Activated naive CD4-positive, alpha-beta T cell (primary cell): ENCODE measurements at places on chromosomes 5 and 9.

DNA sequence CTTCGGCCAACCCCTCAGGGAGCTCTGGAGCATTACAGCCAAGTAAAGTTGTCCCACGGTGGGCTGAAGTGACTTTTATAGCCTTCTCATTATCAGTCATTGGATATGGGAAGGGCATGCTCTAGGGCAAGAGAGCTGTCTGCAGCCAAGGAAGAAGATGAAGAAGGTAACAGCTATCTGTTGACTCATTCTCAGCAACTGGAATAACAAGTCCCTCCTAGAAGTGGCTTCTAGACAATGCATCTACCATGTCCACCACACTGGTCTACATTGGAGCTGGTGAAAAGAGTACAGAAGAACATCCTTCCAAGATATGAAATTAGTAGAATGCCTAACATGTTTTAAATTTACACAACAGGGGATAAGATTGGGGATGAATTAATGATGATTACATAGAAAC is 524.2 kb downstream of the ACTL7B start:
- DNase-seq: no peak

DNA sequence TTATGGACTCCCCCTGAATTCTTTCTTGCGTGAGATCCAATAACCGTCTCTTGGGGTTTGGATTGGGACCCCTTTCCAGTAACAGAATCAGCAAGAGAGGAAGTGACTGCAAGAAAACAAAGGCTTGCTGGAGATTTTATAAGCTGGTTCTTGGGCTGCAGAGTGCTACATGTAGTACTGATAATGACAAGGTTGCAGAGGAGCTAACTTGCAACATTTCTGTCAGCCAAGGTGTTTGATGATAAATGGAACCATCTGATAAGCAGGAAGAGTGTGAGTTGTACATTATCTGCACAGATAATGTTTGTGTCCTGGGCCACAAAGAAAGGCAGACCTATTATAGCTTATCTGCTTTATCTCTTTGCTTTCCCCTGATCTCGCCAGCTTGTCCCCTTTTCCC is 37.1 kb downstream of the DNAJB5 start:
- no peak for DNase-seq

DNA sequence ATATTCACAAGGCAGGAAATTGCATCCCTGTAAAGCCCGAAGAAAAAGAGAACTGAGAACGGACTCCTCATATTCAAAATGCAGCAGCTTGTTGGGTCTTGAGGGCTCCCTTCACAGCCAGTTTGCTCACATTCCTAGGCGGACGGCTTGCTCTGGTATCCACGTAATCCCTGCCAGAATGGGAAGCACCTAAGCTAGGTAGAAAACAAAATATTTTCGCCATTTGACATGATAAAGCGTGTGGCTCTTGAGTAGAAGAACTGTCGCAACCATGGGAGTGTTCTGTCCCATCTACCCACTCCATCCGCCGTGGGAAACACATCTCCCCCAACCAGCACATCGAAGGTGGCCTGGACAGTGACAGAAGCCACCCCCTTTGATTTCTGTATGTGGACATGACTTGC is 183.1 kb downstream of the GAS1 start:
- no peak for DNase-seq

DNA sequence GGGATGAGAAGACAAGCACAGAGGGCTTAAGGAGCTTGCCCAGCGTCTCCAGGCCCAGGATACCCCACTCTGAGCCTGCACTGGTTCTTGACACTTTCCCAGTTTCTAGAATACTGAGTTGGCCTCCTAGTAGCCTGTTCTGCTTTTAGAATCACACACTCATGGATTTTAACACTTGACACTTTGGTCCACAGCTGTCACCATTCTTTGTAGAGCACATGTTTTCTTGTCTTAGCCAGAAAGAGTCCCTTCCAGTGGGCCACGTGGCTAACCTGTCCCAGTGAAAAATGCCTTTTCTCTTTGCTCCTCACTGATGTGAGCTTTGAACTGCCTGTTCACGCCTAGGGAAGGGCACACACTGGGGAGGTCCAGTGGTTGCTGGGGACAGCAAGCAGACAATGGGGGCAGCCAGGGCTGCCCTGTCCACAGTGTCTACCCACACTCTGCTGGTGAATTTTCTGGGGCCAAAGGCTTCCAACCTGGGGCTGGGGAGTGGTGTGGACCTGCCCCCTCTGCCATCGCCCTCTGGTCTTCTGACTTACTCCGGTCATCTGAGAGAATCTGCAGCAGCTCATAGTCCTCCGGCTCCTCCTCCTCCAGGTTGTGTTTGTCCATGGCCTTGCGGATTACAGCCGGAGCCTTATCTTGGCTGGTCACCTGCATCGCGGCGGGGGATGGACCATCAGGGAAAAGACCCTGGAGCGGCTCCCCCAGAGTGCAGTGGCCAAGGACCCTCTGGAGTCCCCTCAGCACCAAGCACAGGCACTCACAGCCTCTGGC is 21.1 kb downstream of the RALGDS start:
- DNase-seq: no peak

DNA sequence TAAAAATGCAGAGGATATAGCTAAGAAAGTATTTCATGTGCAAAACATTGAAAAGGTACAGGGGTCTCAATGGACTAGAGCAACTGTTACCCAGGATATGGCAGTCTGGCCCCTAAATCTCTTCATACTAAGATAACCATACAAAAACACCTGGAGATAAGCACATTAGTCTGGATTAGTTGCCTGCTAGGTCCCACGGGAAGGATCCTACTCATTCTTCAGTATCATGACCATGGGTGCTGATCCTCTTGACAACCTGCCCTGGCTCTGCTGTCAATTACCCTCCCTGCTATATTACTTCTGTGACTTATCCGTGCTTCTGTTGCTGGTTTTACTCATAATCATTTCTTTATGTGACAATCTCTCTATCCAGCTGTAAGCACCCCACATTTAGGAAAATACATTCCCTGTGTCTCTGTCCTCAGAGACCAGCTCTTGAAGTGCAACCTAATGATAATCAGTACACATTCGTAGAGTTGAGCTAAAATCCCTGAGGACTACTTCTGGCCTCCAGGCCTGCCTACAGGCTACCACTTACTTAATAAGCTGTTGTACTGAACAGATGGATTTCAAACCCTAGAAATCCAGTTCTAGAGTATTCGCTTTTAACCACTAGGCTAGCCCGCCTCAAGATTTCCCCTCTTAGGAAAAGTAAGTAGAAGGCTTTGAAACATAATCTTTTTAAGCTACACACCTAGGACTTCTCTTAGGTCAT is 190.5 kb upstream of the OR13F1 start:
- DNase-seq: no peak

- DNase-seq: no peak
Measured at GRCh38 chr5:4575608-4576007, 564.5 kb upstream of the ADAMTS16 start.

DNA sequence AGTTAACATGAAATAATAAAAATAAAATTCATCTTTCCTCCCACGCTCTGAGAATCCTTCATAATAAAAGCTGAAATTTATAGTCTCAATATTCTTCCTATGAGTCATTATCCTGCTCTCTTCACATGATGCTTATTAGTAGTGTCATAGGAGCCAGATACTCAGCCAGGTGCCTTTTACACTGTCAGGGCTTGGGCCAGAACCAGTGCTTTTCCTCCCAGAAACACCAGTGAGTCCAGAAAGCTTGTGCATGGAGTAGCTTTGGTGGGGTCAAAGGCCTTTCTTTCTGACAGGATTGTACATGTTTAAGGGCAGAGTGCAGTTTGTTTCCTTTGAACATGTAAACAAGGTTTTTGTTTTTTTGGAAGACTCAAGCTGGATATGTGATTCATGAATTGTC is 6.8 kb downstream of the LSM11 start:
- no peak for DNase-seq

GRCh38 chr5:135071311-135071710 is 37.3 kb upstream of the PITX1 start:
- DNase-seq: no peak

DNA sequence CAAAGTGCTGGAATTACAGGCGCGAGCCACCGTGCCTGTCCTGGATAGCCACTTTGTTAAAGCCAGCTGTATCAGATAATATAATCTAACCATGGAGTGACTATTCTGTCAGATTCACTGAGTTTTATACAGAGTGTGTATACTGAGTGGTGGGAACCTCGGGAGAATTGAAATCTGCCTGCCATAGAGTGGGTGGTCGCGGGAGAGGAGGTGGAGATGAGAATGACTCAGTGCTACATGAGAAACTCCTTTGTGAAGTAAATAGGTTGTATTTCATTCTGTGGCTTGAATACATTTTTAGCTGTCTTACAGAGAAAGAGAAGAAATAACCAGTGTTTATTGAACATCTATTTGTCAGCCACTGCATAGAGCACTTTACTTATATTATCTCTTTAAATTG is 26.4 kb downstream of the ATP6V0E1 start:
- DNase-seq: no peak

DNA sequence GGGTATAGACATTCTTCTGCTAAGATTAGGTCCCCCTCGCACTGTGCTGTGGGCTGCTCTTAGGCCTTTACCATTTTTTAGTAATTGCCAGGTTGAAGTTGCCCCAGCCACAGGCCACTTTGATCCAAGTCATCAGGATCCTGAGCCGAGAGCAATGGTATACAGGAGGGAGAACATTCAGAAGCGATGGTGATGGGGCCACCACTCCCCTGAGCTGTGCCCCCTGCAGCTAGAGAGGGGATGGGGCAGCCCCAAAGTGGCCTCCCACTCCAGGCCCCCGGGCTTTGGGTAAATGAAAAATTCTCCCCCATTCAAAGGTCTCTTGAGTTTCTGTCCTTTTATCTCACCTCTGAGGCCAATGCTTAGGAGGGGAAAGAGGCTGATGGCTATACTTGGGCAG is 59.4 kb downstream of the MACROH2A1 start:
- no peak for DNase-seq

DNA sequence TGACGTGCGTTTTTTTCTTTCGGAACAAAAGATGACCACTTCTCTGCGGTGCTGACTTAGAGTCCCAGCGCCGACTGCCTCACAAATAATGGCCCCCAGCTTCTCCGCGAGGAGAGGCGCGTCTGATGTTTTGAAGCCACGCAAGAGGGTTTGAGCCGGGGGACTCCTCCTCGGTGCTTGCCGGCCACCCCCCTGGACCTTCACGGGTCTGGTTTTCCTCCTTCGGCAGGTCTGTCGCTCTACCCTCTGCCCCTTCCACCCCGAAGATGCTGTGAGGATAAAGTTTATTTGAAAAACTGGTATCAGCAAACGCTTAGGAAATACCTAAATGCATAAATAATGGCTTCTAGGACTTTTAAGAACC is 584 bp downstream of the USP20 start:
- DNase-seq: no peak

- no peak for DNase-seq
Measured at GRCh38 chr5:151619812-151620460, 28.8 kb upstream of the FAT2 start.

DNA sequence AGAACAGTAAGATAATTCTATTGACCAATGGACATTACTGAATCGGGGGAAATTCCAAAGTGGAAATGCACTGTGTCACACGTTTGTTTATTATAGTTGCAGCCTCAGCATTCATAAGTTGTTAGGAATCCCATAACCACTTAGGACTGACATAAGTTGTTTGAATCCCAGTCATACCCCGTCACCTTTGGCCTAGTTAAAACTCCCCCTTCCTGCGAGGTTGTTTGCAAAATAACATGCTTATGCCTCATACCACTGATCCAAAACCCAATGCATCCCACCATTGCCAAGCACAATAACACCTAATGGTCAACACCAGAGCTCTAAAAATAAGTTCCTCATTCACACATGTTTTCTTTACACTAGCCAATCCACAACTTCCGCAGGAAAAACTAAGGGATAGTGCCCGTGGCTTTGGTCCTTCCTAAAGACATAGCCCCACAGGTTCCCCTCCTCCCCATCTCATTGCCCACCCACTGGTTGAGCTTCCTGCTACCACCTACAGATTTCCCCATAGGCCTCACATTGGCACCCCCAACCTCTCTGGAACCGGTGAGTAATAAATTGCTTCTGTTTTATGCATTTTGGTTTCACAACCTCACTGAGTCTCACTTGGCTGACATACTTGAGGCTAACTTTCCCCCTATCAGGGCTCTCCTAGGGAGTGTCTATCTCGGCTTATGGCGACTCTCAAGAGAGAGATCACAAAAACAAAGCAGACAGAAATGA is 42.3 kb upstream of the MUSK start:
- DNase-seq: no peak
